Ureter (tissue), 1 donor: ENCODE measurements at places on chromosomes 1 and 21. TPM values are rescaled to one million over a fixed set of nuclear protein-coding genes. Genes with fewer than 3 reads are reported as not detected.

The GJB5 gene
- total RNA-seq: 8.5 TPM

The MIB2 gene
- 64.5 TPM for total RNA-seq

GRCh38 chr1:6068073-6068472 is 22.4 kb downstream of the KCNAB2 start:
- DNase-seq: no peak

DNA sequence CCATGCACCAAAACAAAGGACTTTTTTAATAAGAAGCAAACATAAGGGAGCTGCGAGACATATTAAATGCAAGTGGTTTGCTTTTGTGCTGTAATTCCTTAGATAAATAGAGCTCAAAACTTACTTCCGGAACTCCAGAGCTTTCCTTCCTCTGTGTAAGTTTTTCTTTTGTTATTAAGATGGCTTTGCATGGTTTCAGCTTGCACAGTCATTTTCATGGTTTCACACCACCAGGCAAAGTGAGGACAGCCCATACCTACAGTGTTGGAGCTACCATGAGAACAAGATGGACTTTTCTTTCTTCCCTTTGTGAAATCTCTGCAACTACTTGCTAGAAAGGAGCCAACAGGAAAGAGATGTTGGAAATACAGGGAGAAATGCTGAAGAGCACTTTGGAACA is 368.0 kb downstream of the SETD4 start:
- no peak for DNase-seq

The UFC1 gene
- total RNA-seq: 89.2 TPM

DNA sequence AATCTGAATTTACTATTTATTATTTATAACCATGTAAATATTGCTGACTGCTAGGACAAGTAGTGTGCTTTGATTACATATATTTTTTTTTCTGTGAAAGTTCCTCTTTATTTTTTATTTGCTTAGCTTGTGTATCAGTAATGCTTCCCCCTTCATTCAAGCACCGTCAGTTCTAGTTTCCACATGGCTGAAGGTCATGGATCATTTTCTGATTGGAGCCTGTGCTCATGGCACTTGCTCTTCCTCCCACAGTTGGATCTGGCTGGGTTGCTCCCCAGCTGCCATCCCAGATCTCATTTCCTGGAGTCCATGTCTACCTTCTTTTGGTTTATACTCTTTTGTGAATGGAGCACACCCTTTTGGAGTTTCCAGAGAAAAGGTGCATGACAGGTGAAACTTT is 57.0 kb upstream of the IGSF5 start:
- peak; percentile 8 for DNase-seq

The FPGT gene
- total RNA-seq: 27.6 TPM

- DNase-seq: no peak
Observed at GRCh38 chr21:23524685-23525084, 2082.6 kb downstream of the MRPL39 start.

GRCh38 chr1:247561711-247562110 is 12.8 kb downstream of the GCSAML start:
- DNase-seq: no peak

GRCh38 chr21:37561941-37562919 is 195.7 kb downstream of the DYRK1A start:
- DNase-seq: peak; percentile 13

The FAM72D gene
- total RNA-seq: 0.49 TPM

GRCh38 chr1:47678464-47678980 is 240.7 kb downstream of the FOXD2 start:
- DNase-seq: peak; percentile 22
